Progenitor cell of endocrine pancreas (in vitro differentiated cells): ENCODE measurements at places on chromosomes 7 and 10. TPM values are rescaled to one million over a fixed set of nuclear protein-coding genes. Genes with fewer than 3 reads are reported as not detected.

GLCCI1 gene
- 39.3 and 42.4 TPM in 2 replicates for total RNA-seq

TSPAN13 gene
- 112 and 116 TPM in 2 replicates for total RNA-seq

GRCh38 chr7:19104811-19105210 lies 12.6 kb downstream of the TWIST1 start:
- H3K36me3 ChIP-seq, result no peaks in the 10 kb centered on the region
- H3K4me1 ChIP-seq, result peaks cover 14% of the 10 kb centered on the region
- DNase-seq, result no peak

DNA sequence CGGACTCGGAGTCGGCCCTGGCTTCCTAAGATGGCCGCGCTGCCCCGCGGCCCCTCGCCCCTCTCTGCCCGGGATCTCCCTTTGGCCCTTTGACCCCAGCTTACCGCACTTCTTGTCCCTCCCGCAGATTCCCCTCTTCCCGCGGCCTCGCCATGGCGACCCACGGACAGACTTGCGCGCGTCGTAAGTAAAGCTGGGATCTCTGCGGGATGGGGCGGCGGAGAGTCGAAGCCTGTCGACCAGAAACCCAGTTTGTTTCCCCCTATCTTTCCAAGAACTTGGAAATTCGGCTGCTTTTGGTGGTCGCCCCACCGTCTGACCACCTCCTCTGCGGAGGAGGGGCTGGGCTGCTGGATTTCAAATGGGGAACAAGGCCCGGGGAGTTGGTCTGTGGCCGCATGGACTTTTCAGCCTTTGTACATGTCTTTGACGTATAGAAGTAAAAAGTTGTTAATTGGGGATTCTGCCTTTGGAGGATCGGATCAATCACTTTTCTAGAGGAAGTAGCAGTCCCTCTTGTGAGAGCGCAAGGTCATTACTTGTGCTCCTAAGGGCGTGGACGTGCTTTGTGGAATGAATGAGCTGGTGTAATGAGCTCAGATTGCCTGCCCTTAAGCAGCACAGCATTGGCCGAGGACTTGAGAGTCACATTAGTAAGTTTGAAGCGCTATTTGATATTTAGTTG lies 553 bp downstream of the VDAC2 start:
- peak overlapping the region; percentile 97 for H3K4me3 ChIP-seq
- no peak for DNase-seq
- peak overlapping the region; percentile 99 for H3K27ac ChIP-seq
- peaks cover 36% of the 10 kb centered on the region for H3K4me1 ChIP-seq

PRPS1L1 gene
- total RNA-seq, result not detected in 2 replicates

- no peak overlapping the region for H3K27ac ChIP-seq
- H3K27me3 ChIP-seq, result peaks cover 20% of the 10 kb centered on the region
- no peaks in the 10 kb centered on the region for H3K4me1 ChIP-seq
- no peak for DNase-seq
- H3K4me3 ChIP-seq, result no peak overlapping the region
These were observed 17.1 kb downstream of the NPFFR1 start for GRCh38 chr10:70266701-70267100.

CNPY1 gene
- total RNA-seq, result not detected in 2 replicates

IGFBP3 gene
- total RNA-seq, result 8.6 and 10.3 TPM in 2 replicates

PVRIG gene
- total RNA-seq, result not detected in 2 replicates

DNA sequence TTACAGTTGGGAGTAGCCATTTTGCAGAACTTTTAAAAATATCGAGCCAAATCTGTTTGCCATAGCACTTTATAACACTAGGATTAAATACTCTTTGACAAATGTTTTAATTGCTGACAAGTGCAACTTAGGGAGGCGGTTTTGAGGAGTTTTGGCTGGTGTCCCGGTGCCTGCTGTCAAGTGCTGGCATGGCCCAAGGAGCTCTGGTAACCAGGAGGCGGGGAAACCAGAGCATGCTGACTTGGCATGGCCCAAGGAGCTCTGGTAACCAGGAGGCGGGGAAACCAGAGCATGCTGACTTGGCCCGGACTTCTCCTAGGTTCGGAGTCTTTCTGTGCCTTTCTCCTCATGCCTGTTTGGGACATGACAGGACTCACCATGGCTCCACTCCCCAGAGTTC lies 30.8 kb upstream of the ZNF32 start:
- no peaks in the 10 kb centered on the region for H3K4me1 ChIP-seq
- no peak for DNase-seq
- no peaks in the 10 kb centered on the region for H3K36me3 ChIP-seq

TMEM213 gene
- total RNA-seq, result not detected in 2 replicates

- no peaks in the 10 kb centered on the region for H3K27me3 ChIP-seq
- peaks cover 19% of the 10 kb centered on the region for H3K4me1 ChIP-seq
- no peak overlapping the region for H3K4me3 ChIP-seq
These were observed 35.5 kb upstream of the WASL start for GRCh38 chr7:123784263-123784662.

GRCh38 chr10:112895292-112895691 lies 54.8 kb upstream of the TCF7L2 start:
- no peak for DNase-seq
- H3K36me3 ChIP-seq, result no peaks in the 10 kb centered on the region
- no peaks in the 10 kb centered on the region for H3K27me3 ChIP-seq
- peaks cover 14% of the 10 kb centered on the region for H3K4me1 ChIP-seq
- H3K27ac ChIP-seq, result no peak overlapping the region

- H3K27me3 ChIP-seq, result no peaks in the 10 kb centered on the region
- no peak for DNase-seq
- no peak overlapping the region for H3K27ac ChIP-seq
- no peak overlapping the region for H3K4me3 ChIP-seq
- peaks cover 30% of the 10 kb centered on the region for H3K4me1 ChIP-seq
These were observed 96.9 kb upstream of the NEBL start for GRCh38 chr10:20993830-20994527.

CAV1 gene
- 0.84 TPM in 2 replicates for total RNA-seq

GPR15LG gene
- total RNA-seq, result not detected in 2 replicates

DNA sequence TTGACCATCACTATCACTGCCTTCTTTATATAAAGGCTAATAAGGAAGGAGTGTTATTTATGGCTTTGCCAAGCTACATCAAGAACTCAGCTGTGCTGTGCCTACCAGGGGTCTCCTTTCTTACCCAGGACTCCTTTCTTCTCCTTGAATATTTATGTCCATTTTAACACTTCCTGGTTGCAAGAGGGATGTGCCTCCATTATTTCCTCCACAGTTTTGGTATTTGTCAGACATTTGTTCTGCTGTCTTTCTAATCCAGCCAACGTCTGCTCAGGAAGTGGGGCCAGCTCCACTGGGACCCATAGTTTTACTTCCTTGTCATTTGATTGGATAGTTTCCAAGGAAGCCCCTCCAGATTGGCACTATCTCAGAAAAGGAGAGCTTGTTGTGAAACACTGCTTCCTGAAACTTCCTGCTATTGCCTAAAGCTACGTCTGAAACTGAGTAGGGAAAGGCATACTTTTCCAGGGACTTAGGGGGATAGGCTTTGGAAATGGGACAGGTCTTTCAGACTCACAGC lies 6.6 kb upstream of the STRIP2 start:
- DNase-seq, result no peak
- H3K27ac ChIP-seq, result no peak overlapping the region
- H3K4me1 ChIP-seq, result no peaks in the 10 kb centered on the region

OR9A2 gene
- not detected in 2 replicates for total RNA-seq

DNA sequence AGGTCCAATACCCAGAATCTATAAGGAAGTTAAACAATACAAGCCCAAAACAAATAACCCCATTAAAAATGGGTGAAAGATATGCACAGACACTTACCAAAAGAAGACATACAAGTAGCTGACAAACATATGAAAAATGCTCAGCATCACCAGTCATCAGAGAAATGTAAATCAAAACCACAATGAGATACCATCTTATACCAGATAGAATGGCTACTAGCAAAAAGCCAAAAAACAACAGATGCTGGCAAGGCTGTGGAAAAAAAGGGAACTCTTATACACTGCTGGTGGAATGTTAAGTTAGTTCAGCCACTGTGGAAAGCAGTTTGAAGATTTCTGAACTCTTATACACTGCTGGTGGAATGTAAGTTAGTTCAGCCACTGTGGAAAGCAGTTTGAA lies 331.1 kb downstream of the KIF20B start:
- H3K27ac ChIP-seq, result no peak overlapping the region
- H3K4me1 ChIP-seq, result no peaks in the 10 kb centered on the region
- no peak for DNase-seq
- H3K27me3 ChIP-seq, result no peaks in the 10 kb centered on the region

GRCh38 chr10:12733271-12733670 lies 268.2 kb downstream of the CCDC3 start:
- no peaks in the 10 kb centered on the region for H3K36me3 ChIP-seq
- peaks cover 7% of the 10 kb centered on the region for H3K27me3 ChIP-seq
- no peak for DNase-seq
- H3K4me1 ChIP-seq, result no peaks in the 10 kb centered on the region
- no peak overlapping the region for H3K27ac ChIP-seq
- H3K4me3 ChIP-seq, result no peak overlapping the region

ZNF479 gene
- total RNA-seq, result not detected in 2 replicates

DNA sequence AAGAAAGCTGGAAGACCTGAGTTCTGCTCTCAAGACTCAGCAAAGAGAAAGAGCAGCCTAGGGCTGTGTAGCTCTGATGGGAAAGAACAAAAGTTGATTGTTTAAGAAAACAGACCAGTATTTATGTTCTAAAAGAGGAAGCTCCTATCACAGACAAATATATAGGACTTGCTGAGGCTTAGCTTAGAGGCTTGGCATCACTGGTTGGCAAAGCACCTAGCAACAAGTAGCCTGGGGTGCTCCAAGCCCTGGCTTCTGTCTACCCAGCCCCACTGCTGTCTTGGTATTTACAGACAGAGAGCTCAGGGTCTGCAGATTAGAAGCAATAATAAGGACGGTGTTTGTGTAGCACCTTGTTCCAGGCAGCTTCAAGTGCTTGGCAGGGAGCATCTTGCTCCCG lies 36.9 kb upstream of the CCDC3 start:
- no peaks in the 10 kb centered on the region for H3K4me1 ChIP-seq
- no peak overlapping the region for H3K27ac ChIP-seq
- no peak overlapping the region for H3K4me3 ChIP-seq
- H3K36me3 ChIP-seq, result no peaks in the 10 kb centered on the region

HOXA11 gene
- not detected in 2 replicates for total RNA-seq

ELAPOR2 gene
- total RNA-seq, result 59.4 and 62.8 TPM in 2 replicates

DNA sequence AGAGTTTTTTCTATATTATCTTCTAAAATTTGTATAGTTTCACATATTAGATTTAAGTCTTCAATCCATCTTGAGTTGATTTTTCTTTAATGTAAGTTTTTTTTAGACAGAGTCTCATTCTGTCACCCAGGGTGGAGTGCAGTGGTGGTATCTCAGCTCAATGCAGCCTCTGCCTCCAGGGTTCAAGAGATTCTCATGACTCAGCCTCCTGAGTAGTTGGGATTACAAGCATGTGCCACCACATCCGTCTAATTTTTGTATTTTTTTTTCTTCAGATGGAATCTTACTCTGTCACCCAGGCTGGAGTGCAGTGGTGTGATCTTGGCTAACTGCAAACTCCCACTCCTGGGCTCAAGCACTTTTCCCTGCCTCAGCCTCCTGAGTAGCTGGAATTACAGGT lies 143.4 kb upstream of the ZNF92 start:
- DNase-seq, result no peak
- no peaks in the 10 kb centered on the region for H3K27me3 ChIP-seq
- no peaks in the 10 kb centered on the region for H3K4me1 ChIP-seq
- H3K4me3 ChIP-seq, result no peak overlapping the region

DNA sequence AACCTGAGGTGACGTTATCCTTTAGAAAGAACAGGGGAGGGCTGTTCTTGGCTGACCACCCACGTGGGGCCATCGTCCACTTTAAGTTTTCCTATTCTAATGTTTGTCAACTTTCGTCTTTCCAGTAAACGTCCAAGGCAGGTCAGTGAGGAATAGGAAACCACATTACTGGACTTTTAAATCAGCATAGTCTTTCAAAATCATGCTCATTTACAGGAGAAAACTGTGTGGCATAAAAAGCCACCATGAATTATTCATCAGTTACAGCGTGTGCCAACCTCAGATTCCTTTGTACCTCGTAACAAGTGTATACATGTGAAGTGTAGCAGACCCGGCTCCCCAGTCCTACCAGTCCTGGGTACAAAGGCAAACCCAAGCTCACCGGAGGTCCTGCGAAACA lies 25.1 kb upstream of the ABLIM1 start:
- no peak overlapping the region for H3K27ac ChIP-seq
- H3K27me3 ChIP-seq, result peaks cover 77% of the 10 kb centered on the region
- no peak for DNase-seq

NOS3 gene
- 0.74 and 1.1 TPM in 2 replicates for total RNA-seq

DNA sequence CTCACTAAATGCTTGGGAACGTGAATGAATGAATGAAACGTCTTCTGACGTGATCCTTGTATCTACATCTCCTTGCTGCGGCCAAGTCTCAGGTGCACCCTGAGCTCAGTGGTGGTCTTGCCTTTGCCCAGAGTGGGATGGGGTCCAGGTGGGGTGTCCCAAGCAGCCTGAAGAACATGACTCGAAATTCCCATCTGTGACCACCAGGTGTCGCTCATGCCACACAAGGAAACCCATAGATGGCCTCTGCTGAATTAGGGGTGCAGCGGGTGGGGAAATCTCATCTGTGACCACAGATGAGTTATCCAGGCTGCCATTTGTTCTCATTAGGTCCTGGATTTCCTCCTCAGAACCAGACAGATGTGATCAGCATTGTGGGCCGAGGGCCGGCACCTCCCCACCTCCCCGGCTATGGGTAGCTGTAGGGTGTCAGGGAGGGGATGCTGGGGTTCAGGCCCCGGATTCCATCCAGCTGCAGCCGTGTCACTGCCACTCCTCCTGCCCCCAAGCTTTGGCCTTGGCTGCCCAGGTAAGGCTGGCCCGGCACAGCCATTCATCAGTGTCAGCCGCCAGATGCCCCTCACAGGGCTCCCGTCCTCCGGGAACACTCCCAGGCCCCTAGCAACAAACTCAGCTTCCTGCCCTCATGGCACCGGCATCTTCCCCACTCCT lies 21.0 kb upstream of the GNA12 start:
- peaks cover 14% of the 10 kb centered on the region for H3K4me1 ChIP-seq
- H3K4me3 ChIP-seq, result no peak overlapping the region
- no peak overlapping the region for H3K27ac ChIP-seq
- peak; percentile 60 for DNase-seq

- H3K4me1 ChIP-seq, result peaks cover 27% of the 10 kb centered on the region
- H3K27ac ChIP-seq, result peak overlapping the region; percentile 58
- no peaks in the 10 kb centered on the region for H3K36me3 ChIP-seq
- peak overlapping the region; percentile 61 for H3K4me3 ChIP-seq
- H3K27me3 ChIP-seq, result peaks cover 88% of the 10 kb centered on the region
These were observed 2.4 kb downstream of the GATA3 start for GRCh38 chr10:8056871-8057331.

GRCh38 chr7:30019960-30020359 lies 6.5 kb downstream of the FKBP14 start:
- H3K27me3 ChIP-seq, result no peaks in the 10 kb centered on the region
- H3K4me3 ChIP-seq, result no peak overlapping the region
- peaks cover 7% of the 10 kb centered on the region for H3K36me3 ChIP-seq
- peaks cover 2% of the 10 kb centered on the region for H3K4me1 ChIP-seq

- H3K4me3 ChIP-seq, result no peak overlapping the region
- H3K27me3 ChIP-seq, result no peaks in the 10 kb centered on the region
- peaks cover 11% of the 10 kb centered on the region for H3K4me1 ChIP-seq
- peaks cover 4% of the 10 kb centered on the region for H3K36me3 ChIP-seq
- no peak for DNase-seq
- H3K27ac ChIP-seq, result no peak overlapping the region
These were observed 23.7 kb downstream of the RAB18 start for GRCh38 chr10:27527666-27528295.

GRCh38 chr7:4733936-4734528 lies 41.4 kb upstream of the AP5Z1 start:
- no peak for DNase-seq
- H3K27ac ChIP-seq, result no peak overlapping the region
- H3K27me3 ChIP-seq, result no peaks in the 10 kb centered on the region
- no peak overlapping the region for H3K4me3 ChIP-seq
- H3K4me1 ChIP-seq, result peaks cover 27% of the 10 kb centered on the region

- H3K36me3 ChIP-seq, result peaks cover 3% of the 10 kb centered on the region
- peak; percentile 78 for DNase-seq
- no peaks in the 10 kb centered on the region for H3K27me3 ChIP-seq
- peaks cover 15% of the 10 kb centered on the region for H3K4me1 ChIP-seq
These were observed 166.1 kb downstream of the ST7 start for GRCh38 chr7:117119192-117119924.
